ENCODE measurements at places on chromosomes 12 and 14.

- no peak for DNase-seq
Observed at GRCh38 chr14:42806909-42807315, 1200.2 kb downstream of the LRFN5 start.

GRCh38 chr12:73181244-73181643 is 909.1 kb downstream of the TRHDE start:
- no peak for DNase-seq

- DNase-seq = no peak
Observed at GRCh38 chr12:120761519-120761934, 35.9 kb downstream of the ACADS start.

DNA sequence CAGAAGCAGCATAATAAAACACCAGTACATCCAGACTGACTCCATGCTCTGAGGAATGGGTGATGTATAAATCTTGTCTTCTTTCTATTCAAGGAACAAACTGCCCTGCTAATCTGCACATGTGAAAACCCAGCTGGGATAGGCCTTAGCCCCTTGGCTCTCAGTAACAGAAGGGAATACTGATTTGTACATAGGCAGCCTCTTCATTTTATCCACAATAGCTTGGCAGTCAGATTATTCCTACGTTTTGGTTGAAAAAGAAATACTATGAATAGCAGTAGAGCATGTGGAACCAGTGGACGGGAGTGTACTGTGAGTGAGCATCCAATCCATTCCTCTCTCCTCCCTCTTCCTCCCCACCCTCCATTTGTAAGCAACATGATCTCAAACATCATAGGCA is 113.5 kb upstream of the ARHGAP5 start:
- DNase-seq = no peak

- no peak for DNase-seq
Observed at GRCh38 chr12:116135209-116135930, 142.1 kb downstream of the MED13L start.

GRCh38 chr14:23816371-23816770 is 137.2 kb upstream of the DHRS4 start:
- no peak for DNase-seq

- DNase-seq = no peak
Observed at GRCh38 chr14:21534576-21534975, 8.4 kb upstream of the SALL2 start.

DNA sequence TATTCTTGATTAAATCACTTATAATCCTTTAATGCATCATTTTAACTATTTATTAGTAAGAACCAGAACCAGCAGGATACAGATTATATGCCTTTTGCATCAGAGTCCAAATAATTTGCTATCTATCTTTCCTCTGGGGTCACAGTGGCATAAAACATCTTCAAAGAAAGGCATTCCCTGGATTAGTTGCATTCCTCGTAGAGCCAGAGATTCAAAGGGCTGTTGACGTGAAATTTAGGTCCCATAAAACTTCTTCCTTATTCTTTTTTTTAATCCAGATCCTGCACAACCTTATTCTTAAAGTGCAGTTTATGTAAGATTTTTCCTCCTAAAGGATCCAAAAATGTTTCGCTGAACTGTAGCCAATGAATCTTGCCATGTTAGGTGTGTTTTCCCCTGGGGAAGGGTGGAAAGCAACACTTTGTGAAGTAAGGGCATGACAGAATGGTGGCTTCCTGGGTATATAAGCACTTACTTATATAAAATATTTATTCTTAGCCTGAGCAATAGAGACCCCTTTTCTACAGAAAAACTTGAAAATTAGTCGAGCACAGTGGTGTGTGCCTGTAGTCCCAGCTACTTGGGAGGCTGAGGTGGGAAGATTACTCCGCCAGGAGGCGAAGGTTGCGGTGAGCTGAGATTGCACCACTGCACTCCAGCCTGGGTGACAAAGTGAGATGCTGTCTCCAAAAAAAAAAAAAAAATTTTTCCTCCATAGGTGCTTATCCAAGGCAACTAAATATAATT is 208.7 kb downstream of the PCNX1 start:
- no peak for DNase-seq

DNA sequence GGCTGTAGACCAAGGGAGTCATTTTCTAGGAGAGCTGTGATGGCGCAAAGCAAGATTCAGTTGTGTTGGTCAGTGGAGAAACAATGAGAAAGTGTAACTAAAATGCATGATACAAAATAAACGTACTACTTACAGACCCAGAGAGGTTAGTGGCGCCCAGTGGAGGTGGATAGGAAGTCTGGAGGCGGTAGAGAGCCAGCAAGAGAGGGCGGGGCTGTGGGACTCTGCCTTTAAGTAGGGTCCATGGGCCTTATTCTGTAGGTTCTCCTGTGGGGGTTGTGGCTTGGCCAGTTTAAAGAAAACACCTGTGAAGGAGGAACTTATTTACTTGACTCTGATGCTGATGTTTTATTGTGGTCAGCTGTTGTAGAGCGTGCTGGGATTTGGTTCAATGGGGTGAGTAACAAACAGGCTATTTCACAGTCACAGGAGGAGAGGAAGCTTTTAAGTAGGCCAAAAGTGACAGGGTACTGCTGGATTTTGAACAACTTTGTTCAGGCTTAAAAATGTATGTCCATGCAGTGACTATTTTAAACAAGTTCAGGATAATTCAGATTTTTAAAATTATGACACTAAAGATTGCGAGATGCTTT is 1097.7 kb downstream of the TMTC2 start:
- DNase-seq = no peak

DNA sequence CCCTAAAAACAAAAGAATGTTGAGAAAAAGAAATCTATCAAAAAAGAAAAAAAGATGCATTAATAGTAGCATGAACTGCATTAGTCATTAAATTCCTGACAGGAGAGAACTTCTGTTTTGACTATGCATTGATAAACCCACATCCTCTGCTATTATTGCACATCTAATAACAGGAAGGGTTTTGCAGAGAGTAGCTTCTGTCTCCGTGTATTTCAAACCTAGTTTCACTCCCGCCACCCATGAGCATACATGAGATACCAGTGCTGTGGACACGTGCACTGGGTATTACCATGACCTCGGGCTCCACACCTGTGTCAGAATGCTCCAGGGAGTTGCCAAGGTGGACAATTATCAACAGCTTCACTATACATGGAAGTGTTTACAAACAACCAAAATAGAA is 449.1 kb upstream of the SOX5 start:
- no peak for DNase-seq
